ENCODE measurements at places on chromosomes 4 and X.

DNA sequence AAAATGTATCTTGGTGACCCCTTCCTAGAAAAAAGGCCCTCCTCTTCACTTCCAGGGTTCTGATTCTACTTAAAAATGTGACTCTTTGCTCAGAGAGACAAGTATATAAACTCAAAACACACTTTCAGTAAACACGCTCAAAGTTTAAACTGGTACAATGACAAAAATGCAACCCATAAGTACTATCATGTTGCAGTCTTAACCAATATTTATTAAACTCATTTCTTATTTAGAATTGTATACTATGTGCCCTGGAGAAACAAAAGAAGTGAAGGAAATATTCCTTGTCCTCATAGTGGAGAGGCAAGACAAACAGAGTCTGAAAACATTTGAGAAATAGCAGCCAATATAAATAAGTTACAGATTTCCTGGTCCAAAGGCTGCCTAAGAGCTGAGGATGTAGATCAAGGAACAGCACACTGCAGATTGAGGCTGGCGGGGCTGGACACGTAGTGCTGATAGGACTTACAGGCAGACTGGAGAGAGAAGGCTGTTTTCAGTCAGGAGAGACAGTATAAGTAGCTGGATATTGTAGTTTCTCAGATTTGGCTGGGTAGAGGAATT is 39.1 kb upstream of the ANXA3 start:
- no peak for DNase-seq

DNA sequence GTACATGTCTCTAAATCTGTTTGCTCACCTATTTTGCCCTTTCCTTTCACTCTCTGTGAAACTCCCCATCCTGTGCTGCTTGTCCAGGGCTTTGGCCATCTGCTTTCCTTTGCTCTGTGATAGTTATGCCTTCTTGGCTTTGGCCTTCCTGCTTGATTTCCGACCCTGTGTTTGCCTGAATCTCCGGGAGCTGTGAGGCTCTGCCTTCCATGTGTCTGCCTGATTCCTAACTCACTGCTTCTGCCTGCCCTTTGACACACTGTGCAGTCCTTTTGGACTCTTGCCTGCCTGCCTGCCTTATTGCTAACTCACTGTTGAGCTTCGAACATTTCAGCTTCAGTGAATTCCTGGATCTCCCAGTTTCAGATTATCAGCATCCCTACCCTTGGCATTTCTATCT is 143.1 kb downstream of the C4orf33 start:
- DNase-seq = no peak

DNA sequence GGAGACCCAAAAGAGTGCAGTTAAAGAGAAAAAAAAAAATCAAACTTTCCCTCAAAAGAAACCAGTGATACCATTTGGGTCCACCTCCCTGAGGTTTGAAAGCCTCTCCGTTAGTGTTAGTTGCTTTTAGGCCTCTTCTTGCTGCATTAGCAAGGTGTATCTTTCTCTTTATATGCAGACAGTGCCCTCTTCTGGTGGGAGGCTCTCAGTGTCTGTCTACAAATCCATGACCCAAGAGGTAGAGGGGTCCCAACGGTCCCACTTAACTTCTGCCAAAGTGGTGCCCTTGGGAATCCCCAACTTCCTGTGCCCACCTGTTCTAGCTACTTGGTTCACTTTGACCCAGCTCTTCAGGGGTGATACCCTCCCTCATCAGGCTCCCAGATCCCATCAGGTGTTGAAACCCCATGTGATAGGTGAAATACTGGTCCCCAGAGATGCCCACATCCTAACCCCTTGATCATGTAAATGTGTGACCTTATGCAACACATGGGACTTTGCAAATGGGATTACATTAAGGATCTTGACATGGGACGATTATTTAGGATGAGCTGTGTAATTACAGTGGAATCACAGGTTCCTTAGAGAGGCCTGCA is 63.7 kb upstream of the CD99 start:
- peak; percentile 65 for DNase-seq

DNA sequence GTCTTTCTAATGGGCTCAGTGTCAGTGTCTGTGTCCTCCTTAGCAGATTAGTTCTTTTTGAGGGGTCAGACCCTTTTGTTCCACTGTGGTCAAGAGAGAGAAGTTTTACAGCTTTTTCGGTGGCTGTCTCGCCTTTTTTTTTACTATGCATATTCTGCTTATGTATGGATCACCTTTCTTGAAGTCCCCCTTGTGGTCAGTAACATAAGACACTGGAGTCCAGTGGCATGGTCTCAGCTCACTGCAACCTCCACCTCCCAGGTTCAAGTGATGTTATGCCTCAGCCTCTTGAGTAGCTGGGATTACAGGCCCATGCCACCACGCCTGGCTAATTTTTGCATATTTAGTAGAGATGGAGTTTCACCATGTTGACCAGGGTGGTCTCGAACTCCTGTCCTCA is 54.0 kb upstream of the PGRMC2 start:
- no peak for DNase-seq

DNA sequence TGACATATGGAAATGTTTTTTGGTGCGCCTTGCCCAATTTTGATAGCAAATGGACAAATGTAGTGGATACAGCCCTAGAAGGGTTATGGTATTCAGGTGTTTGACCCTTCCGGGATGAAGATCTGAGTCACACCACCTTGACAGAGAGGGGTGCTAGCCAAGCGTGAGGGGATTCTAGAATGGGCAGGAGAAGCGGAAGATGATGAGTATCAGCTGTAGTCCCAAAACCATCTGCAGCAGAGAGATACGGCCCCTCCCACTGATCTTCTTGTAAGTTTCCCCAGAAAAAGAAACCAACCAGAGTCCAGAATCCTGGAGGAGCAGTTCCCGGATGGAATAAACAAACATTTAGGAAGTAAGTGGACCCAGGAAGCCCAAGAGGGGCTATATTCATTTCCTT is 18.1 kb downstream of the DCHS2 start:
- no peak for DNase-seq

GRCh38 chr4:16205298-16206164 is 20.7 kb downstream of the TAPT1 start:
- peak; percentile 60 for DNase-seq

Measured in NB4 (cell line).